Effector memory CD4-positive, alpha-beta T cell (primary cell): ENCODE measurements at places on chromosomes 5 and 9.

- DNase-seq: no peak
Observed at GRCh38 chr5:96807075-96807654, 580 bp downstream of the ERAP1 start.

DNA sequence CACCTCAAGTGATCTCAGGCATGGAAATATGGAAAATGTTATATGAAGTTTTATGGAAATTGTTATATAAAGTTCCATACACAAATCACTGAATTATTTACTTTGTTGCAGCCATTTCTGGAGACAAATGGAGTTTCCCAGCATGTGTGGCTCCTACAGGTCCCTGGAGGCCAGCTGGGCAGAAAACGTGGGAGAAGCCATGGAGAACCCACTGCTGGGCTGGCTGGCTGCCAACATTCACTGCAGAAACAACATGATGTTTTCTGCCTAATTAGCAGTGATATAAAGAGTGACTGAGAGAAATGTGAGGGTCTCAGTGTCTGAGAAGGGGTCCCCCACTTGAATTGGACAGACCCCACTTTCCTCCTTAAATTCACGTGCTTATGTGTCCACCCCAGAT is 208.8 kb upstream of the IRX2 start:
- no peak for DNase-seq

DNA sequence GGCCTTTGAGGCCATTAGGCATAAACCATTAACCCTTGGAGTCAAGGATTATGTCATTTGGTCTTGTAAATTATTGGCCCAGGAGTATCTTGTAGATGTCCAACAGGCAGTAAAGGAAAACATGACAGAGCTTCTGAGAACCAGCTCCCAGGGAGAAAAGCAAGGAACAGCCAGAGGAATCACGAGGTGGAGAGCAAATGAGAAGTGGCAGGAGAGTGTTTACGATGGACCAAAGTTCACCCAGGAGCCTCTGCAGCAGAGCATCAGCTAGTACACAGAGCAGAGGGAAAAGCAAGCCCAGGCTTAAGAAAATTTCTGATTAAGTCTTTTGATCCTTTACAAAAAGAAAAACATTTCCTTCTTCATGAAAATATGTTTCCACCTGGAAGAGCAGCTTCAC is 206.2 kb downstream of the NDUFS4 start:
- DNase-seq: no peak

- DNase-seq: no peak
Observed at GRCh38 chr9:38276771-38277439, 115.6 kb upstream of the ALDH1B1 start.

- DNase-seq: no peak
Observed at GRCh38 chr9:4220346-4220745, 79.5 kb downstream of the GLIS3 start.

- no peak for DNase-seq
Observed at GRCh38 chr5:143183989-143184388, 219.5 kb downstream of the NR3C1 start.

DNA sequence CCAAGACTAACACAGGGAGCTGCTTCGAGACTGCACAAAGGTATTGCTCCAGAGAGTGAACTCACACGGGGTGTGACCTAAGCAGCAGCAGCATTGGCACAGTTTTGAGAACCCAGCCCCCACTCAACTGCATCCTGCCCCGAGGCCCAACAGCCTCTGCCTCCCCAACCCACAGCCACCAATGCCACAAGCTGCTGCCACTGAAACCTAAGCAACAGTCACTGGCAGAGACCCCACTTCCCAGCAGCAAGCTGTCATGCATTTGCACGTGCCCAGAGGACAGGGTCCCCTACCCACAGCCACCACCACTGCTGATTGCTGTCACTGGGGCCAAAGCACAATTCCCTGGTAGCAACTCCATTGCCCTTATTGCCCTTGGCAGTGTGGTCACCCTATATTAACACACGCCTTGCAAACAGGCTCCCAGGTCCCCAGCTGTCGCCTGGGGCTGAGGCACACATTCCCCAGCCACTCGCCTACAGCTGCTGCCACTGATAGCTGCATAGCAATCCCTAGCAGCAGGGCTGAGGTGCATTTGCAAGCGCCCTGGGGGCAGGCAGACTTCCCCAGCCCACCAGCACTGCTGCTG is 141.0 kb downstream of the AGTPBP1 start:
- no peak for DNase-seq

DNA sequence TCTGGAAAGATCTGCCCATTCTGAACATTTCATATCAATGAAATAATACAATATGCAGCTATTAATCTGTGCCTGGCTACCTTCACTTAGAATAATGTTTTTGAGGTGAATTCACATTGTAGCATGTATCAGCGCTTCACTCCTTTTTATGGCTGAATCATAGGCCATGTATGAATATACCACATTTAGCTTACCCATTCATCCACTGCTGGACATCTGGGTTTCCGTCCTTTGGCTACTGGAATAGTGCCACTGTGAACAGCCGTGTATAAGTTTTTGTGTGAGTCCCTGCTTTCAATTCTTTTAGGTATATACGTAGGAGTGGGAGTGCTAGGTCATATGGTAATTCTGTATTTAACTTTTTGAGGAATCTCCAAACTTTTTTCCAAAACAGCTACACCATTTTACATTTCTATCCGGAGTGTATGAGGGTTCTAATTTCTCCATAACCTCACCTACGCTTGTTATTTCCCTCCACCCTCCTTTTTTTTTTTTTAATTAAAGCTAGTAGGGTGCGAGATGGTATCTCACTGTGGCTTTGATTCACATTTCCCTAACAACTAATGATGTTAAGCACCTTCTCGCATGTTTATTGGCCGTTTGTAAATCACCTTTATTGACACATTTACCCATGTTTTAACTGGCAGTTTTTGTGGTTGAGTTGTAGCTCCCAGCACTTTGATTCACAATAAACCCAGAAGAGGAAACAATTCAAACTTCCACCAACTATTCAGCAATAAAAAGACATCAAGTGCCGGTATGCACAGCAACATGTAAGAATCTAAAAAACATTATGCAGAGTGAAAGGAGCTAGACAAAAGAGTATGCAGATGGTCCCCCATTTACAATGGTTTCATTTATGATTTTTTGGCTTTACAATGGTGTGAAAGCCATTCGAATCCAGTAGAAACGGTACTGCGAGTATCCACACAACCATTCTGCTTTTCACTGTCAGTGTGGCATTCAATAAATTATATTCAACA is 8.1 kb downstream of the SEMA4D start:
- no peak for DNase-seq

GRCh38 chr5:148713735-148714508 is 59.6 kb upstream of the HTR4 start:
- DNase-seq: no peak

GRCh38 chr9:70259512-70259802 is 679 bp downstream of the SMC5 start:
- no peak for DNase-seq

DNA sequence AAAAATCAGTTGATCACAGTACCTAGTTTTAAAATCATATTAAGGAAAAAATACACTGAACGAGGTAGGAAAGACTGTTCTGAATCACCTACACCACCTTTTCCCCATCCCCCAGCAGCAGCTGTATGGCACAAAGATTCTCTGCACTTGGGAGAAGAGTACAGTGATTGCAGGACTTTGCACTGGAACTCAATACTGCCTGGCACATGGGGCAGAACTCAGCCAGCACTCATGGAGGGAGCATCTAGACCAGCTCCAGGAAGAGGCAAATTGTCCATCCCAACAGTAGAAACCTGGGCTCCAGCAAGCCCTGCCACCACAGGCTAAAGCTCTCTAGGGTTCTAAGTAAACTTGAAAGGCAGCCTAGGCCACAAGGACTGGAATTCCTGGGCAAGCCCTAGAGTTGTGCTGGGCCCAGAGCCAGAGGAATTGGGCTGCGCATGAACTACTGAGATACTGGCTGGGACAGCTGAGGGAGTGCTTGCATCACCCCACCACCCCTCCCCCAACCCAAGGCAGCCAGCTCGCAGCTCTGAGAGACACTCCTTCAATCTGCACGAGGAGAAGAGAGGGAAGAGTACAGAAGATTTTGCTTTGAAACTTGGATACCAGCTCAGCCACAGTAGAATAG is 654.4 kb upstream of the CDH6 start:
- DNase-seq: no peak

DNA sequence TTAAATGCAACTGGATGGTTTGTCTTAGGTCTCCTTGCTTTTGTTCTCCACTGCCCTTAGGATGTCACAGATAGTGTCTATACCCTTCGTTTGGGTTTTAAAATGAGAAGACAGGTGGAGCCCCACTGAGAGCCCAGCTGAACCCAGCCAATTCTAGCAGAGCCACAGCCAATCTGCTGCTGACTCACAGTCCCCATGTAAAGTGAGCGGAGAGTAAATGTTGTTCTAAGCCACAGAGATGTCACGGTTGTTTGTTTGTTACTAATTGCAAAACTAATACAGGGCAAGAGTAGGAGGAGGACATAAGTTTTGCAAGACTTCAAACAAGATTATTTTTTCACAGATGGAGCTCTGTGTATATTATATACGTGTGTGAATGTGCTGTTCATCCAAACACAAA is 50.5 kb upstream of the AGXT2 start:
- DNase-seq: no peak

DNA sequence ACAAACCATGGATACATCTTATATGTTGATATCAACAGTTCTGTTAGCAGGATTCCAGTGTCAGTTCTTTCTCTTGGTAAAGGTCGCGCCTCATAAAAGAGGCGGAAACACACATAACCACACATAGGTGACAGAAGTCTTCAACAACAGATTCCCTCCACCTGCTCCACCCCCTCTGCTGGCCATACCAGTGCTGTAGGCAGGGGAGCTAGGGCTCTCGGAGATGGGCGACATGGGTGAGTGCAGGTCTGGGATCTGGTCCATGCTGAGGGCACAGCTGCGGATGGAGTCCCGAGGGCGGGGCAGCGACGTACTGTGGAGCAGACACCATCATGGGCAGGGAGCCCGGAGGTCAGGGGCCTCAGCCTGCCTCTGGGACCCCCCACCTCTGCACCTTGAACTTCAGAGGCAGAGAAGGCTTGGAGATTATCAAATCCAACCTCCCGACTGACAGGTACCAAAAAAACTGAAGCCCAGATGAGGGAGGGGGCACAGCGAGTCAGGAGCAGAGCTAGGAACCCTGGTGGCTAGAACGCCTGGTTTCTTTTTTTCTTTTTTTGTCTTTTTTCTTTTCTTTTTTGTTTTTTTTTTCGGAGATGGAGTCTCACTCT is 12.0 kb upstream of the TOR2A start:
- no peak for DNase-seq

GRCh38 chr5:175879743-175880142 is 8.4 kb downstream of the CPLX2 start:
- no peak for DNase-seq

DNA sequence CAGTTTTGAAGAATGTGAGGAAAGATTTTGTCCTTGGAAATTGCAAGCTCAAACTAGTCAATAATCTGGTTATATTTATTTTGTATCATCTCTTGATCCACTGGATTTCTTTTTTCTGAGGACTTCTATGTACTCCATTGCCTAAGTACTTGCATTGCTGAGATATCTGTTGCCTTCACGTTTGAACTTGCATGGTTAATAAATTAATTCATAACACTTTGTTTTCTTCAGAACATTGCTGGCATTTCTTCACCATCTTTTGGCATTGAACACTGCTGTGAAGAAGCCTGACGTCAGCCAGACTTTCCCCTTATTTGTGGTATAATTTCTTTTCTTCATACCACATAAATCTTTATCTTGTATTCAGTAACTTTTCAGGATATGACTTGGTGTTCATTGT is 246.0 kb upstream of the KIF2A start:
- DNase-seq: no peak

DNA sequence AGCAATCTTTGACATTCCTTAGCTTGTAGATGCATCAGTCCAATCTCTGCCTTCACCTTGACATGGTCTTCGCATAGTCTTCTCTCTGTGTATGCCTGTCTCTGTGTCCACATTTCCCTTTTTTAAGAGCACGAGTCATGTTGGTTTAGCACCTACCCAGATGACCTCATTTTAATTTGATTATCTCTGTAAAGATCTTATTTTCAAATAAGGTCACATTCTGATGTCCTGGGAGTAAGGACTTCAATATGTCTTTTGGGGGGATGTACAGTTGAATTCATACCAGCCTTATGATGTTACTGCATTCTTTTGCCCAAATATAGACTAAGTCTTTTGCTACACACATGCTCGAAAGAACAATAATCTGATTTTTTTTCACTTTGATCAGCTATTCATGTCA is 6.9 kb downstream of the KCTD16 start:
- no peak for DNase-seq

DNA sequence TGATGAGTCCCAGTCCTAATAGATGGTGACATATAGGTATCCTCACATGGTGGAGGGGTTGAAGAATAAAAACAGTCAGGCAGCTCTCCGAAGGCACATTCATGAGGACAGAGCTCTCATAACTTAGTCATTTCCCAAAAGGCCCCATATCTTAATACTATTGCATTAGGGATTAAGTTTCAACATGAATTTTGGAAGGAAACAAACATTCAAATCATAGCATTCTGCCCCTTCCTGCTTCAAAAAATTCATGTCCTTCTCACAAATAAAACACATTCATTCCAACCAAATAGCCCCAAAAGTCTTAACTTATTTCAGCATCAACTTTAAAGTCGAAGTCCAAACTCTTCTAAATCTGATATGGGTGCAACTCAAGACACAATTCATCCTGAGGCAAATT is 277.2 kb upstream of the NR4A3 start:
- DNase-seq: no peak

GRCh38 chr9:91547081-91547480 is 123.4 kb upstream of the NFIL3 start:
- no peak for DNase-seq

- no peak for DNase-seq
Observed at GRCh38 chr5:157732596-157733262, 1.5 kb downstream of the THG1L start.
